Cerebellum (tissue), 4 donors: ENCODE measurements at places on chromosomes 13 and 19.
A peak's percentile ranks its signal among the peaks of the same experiment; 100 is the strongest.

DNA sequence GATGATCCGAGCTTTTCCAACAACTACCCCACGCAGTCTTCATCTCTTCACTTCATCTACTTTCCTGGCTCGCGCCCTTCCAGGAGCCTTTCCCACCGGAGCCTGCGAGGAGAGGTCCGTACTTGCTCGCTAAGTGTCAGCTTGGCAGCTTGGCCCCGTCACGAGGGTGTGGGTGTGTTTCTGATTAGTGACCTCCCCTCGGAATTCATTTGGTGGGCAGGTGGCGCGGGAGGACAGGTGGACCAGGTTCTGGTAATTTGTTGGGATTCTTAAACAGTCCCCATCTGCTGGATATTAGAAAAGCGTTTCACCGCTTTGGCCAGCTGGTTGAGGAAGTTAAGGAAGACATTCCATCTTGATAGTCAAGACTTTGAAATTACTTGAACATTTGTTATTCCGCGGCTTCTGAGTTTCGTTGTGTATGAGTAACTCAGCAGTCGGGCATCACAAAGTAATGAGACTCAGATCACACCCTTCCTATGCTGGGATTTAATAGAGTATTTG lies 515 bp downstream of the UFM1 start:
- peak; percentile 32 for DNase-seq

- DNase-seq = no peak
Observed at GRCh38 chr19:4506449-4507149, 11.7 kb downstream of the PLIN4 start.

GRCh38 chr13:78468621-78469020 lies 134.7 kb downstream of the POU4F1 start:
- no peak for DNase-seq

DNA sequence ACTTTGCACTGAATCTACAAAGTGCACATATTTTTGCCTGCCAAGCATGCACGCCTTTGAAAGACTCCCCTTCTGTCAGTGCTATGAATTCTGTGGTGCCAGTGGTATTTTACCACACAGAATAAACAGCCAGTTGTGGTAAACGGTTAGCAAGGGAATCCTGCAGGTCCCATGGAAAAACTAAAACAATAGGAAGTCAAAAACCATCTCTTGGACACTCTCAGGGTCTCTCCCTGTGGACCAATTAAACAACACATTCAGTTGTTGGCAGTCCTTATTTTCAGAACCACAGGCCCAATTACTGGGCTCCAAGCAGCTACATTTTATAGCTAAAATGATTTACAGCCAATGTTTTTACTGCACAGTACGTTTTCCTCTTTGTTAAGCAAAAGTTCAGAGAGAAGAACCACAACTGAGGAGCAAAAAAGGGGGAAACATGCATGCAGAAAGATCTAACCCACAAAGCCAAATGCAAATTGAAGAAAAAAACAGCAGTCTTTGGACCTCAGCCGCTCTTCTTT lies 116.9 kb downstream of the KCTD12 start:
- DNase-seq = no peak

DNA sequence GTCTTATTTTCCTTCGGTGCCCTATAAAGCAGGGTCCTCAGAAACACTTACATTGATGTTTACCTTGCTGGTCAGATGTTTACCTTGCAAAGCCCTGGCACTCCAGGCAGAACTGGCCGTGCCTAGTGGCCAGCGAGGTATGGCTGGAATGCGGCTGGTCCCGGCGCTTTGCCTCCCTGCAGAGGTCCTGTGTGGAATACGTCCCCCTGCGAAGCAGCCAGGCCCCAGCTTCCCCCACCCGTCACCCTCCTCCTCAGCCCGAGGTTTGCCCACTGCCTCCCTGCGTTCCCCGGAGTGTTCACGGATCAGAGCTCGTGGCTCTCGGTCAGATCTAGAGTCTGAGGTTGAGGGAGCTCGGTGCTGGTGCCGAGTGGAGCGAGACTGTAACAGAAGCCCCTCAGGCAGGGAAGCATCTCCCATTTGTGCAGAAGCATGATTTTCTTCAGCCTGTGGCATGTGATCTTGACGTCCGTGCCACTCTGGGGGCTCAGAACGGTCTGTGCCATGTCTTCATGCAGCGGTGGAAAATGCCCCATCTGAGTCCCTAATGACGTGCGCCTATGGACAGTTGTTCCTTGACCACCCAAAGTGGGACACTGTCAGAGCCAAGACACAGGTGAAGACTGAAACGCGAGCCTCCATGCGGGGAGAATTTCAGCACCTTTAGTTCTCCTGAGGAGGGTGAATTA lies 54.8 kb upstream of the SOX1 start:
- no peak for DNase-seq

GRCh38 chr19:40791349-40791748 lies 7.6 kb upstream of the EGLN2 start:
- DNase-seq = no peak

DNA sequence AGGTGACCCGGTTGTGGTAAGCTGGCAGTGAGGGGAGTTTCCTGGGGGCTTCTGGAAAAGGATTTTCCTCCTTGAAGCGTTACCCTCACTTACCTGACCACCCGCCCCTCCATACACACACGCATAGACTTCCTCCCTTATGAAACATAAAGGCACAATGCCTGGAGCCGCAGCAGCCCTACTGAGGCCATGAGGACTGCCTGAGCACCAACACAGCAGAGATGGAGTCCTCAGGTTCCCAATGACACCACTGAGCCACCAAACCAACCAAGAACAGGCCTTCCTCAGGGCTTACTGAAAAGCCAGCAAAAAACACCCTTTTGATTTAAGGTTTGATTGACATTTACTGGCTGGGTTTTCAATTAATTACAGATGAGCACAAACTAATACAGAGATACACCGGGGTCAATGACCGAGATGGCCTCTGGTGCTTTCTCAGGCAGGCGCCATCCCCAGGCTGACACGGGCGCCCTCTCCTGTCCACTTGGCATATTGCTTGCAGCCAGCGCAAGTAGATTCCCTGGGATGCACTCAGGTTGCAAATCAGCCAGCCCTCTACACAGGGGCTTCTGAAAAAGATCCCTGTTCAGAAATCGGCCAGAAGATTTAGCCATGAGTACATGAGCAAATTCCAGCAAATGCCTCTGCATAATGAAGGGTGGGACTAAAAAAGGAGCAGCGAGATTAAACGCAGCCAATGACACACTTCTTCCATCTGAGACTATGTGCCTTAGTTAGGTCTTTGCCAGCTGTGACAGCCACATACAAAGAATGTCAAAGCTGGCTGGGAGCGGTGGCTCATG lies 14.8 kb downstream of the OPA3 start:
- DNase-seq = peak; percentile 28

DNA sequence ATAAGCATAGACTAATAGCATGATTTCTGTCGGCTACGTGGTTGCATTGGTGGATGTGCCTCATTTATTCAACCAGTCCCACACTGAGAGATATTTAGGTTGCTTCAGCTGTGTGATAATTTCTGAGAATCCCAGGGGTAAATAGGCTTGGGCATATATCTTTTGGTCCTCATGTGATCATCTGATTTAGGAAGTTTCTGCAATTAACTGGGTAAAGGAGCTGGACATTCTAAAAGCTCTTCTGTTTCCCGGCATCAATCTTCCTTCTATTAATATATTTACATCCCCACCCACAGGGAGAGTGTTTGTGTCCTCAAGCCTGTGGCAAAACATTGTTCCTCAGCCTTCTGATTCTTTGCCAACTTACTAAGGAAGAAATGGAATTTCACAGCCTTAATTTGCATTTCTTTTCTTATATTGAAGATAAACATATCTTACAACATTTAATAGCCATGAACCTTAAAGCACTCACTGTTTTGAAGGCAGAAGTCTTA lies 431.6 kb downstream of the RFC3 start:
- DNase-seq = no peak
